WERI-Rb-1 (cell line): ENCODE measurements at places on chromosomes 6 and 20.

- DNase-seq = no peak
Observed at GRCh38 chr20:52103335-52103912, 88.2 kb downstream of the ZFP64 start.

GRCh38 chr6:132067286-132067685, 116.1 kb upstream of the CCN2 start:
- no peak for DNase-seq

- no peak for DNase-seq
Observed at GRCh38 chr6:71222671-71223070, 65.9 kb upstream of the OGFRL1 start.

- peak; percentile 48 for DNase-seq
Observed at GRCh38 chr6:5950361-5950785, 56.4 kb downstream of the NRN1 start.

DNA sequence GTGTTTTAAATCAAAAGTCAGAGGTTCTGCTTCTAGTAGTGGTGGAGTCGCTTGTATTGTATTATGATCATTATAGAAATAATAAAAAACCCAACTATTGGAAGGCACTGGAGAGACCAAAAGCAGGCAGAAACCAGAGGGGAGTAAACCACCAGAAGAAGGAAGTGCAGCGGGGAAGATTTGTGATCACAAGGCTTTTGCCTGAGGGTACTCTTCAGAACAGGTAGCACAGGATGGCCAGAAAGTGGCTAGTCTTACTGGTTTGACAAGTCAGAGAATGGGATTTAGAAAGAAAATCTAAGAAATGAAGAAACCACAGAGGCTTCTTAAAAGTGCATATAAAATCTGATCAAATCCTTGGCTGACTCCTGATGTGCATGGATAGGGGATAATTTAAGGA, 24.0 kb downstream of the MAPK13 start:
- no peak for DNase-seq

GRCh38 chr6:16857969-16858592, 96.8 kb upstream of the ATXN1 start:
- peak; percentile 19 for DNase-seq

DNA sequence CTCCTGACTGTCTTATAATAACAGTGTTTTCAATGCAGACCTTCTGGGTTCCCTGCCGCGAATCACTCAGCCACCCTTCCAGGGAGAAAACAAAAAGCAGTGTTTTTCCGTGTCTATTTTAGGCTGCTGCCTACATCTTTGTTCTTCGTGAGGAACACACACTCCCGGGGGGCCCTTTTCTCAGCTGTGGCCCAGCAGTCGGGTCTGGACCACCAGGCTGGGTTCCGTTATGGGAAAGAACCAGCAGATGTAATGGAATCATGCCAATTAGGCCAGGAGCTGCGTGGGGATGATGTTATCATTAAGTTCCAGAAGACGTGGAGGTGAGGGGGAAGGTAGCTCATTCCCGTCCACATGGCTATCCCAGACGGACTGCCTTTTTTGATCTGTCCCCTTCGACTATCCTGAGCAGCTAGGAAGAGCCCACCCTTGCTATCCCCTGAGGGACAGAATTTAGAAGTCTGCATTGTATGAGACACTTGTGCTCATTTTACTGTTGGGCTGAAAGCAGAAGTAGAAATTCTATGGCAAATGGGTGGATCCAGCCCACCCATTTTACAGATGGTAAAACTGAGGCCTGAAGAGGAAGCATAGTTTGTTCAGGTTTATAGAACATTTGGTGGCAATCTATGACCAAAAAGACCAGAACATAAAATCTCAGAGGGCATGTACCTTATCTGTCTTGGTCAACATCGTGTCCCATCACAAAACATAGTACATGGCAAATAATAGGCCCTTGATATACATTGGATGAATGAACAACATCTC, 54.5 kb downstream of the KCNB1 start:
- no peak for DNase-seq

DNA sequence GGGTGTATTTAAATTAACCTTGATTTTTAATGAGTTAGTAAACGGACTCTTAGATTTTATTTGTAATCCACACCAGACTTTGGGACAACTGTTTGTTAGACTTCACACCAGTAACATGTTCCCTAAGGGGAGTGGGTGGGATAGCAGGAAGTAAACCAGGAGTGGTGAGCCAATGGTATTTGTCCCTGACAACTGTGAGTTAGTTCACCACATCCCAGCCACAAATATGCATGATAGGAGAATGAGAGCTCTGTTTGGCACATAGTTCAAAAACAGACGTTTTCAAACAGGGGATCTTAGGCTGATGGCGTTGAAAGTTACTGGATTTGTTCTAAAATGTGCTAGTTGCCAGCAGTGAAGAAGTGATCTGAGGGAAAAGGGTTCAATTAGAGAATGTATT, 18.7 kb upstream of the COL10A1 start:
- no peak for DNase-seq

- no peak for DNase-seq
Observed at GRCh38 chr20:43302936-43303335, 113.2 kb upstream of the PTPRT start.

DNA sequence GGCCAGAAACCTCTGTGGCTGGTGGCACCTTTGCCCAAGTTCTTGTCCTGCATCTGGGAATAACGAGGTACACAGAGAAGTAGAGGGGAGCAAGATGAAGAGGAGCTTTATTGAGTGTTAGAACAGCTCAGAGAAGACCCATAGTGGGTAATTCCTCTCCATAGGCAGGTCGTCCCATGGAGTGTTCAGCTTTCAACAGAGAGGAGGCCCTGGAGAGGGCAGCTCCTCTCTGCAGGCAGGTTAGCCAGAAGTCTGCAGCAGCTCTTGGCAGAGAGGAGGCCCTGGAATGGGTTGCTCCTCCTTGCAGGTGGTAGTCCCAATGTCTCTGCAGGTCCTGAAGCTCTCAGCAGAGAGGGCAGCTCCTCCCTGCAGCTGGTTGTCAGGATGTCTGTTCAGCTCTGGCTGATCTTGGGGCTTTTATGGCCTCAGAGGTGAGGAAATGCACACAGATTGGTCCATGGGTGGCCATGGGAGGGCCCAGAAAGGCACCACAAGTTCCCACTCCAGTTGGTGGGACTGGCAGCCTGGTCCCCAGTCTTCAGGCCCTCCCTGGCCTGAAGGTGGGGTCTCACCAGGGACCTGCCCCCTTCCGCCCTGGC, 89.0 kb downstream of the IPCEF1 start:
- DNase-seq = no peak

GRCh38 chr20:33339515-33340058, 56.6 kb downstream of the BPIFB1 start:
- DNase-seq = no peak

- peak; percentile 76 for DNase-seq
Observed at GRCh38 chr20:57097245-57097915, 169.1 kb downstream of the BMP7 start.

DNA sequence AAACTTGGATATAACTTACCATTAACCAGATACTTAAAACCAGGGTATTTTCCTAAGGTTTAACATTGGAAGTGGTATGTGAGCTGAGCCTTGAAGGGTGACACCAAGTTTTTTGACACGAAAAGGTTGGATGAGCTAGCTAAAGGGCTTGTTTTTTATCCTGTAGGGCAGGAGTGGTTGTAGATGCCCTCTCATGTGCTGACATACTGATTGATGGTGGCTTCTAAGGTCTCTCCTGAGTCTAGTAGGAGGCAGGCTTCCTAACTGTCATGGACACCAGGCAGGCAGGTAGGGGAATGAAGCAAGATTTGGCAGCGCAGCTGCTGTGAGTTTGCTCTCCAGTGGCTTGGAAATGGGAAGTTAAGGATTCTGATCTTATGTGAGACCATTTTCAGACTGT, 66.1 kb downstream of the FOXO3 start:
- no peak for DNase-seq

DNA sequence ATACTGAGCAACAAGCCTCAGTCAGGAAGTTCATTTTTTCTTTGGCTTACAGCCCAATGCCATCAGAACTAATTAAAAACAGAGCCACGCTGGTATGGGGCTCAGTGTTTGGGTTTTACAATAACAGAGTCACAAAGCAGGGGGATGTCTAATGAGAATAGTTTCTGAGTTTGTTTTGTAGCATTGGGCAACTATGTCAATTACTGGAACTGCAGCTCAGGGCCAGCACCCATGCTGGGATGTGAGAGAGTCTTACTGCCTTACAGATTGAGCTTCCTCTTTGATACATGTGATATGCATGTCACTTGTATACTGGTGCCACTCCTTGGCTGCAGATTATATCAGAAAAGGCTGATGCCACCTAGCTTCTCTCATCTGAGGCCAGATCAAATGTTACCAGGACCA, 117.6 kb downstream of the TFAP2B start:
- no peak for DNase-seq

DNA sequence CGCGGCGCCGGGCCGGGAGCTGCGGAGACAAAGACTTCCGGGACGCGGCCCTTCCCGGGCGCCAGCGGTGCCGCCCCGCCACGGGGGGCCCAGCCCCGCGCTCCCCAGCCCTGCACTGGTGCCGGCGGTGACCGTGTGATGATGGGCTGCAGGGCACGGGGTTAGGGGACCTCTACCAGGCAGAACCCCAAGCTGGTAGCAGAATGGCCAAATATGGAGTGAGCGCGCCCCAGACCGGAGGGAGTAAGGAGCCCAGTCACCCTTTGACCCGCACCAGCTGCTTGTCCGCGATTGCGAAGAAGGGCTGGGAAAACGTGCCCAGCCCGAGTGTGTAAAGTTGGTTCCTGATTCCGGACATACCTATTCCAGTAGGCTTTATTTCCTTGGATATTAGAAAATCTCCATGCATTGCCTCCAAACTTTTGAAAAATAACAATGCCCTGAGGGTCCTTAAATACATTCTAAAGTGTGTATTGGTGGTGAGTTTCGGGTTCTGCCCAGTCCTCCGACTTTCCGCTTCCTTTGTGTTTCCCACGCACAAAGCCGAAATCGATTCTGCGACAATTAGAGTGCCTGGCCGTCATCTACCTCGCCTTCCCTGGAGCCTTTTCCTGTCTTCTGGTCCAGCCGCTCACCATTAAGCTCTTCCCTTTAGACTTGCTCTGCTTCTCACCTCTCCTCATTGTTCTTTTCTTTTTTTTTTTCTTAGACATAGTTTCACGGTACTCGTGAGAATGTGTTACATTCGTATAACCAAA, 1.1 kb downstream of the ABRACL start:
- peak; percentile 33 for DNase-seq

DNA sequence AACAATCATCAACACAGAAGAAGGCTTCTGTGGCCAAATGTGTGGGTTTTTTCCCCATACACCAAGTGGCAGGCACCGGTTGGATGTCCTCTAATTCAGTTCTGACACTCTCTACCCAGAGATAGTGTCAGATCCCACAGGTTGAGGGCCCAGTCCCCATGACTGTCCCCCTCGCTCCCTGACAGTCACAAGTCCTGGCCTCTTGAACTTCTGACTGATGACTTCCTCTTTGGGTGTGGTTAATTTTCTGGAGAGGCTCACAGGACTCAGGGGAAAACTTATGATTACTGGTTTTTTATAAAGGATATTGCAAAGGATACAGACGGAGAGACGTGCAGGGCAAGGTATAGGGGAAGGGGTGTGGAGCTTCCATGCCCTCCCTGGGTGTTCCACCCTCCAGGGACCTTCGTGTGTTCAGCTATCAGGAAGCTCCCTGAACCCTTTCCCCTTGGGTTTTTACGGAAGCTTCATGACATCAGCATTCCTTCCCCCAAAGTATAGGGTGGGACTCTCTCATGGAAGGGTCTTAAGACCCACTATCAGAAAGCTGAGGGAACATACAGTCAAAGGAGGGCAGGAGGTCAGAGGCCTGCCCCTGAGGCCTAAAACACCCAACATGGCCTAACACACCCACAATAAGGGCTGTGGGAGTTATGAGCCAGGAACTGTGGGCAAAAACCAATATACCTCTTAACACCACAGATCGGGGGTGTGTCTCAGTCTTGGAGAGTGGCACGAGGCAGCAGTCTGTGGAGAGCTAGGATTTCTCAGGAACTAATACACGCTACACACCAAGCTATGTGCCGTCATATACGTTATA, 33.3 kb downstream of the FARS2 start:
- DNase-seq = no peak

DNA sequence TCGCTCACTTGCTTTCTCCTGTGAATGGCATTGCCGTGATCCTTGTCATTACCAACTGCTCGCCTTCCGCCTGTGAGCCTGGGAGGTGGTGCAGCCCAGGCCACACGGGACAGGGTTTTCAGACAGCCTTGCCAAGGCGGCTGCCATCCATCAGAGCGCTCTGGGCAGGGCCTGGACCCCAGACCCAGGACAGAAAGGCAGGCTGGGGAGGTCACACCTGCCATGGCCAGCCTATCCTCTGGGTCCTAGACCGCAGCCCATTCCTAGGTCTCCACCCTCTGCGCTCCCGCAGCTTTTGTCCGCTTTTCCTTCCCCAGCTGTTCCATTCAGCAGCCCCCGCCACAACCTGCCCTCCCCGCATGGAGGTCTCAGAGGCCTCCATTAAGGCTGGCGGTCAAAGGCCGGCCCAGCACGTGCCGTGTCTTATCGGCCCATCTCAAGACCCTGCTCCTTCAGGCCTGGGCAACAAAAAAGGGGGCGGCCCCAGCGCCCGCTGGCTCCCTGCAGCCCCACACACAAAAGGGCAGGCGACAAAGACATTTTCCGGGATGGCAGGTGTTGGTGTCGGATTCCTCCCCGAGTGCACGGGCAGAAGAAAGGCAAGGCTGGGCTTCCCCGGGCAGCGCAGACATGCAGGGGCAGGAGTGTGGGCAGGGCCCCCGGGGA, 28.1 kb downstream of the INSM1 start:
- no peak for DNase-seq
